ENCODE measurements at places on chromosomes 11 and 22.

DNA sequence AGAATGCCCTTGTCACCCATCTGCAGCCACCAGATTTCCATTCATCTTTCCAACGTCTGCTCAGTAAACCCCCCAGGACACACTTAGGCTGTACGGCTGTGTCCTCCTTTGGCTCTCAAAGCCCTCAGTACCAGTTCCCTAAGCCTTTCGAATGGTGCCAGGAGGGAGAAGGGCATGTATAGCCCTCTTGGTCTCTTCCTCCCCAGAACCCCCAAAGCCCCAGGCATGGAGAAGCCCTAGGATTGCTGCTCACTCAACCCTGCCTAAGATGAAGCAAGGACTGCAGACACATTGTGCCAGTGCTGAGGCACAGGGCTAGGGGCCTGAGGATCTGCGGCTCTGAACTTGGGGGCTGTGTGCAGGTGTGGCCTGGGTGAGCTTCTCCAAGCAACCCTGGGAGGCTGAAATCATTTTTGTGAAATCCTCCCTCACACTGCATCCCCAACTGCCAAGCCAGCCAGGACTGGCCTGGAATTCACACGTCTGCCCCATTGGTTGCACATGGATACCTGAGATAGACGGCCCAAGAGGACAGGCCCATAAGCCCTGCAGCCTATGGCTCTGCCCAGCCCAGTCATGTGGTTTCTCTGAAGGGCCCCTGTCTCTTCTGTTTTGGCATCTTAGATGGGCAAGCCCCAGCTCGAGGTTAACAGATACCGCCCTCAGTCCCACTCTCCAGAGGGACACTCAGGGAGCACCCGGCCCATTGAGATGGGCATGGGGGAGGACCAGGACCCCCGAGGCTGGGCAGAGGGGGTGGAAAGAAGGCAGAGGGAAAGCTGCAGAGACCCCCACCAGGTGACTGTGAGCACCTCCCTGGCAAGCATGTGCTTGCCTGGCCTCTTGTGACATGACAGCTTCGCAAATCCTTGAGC lies 34.0 kb downstream of the KCNQ1OT1 start:
- DNase-seq, result no peak

GRCh38 chr22:27107824-27108223 lies 450.4 kb downstream of the MIAT start:
- DNase-seq, result no peak

- peak; percentile 23 for DNase-seq
These were observed 7.2 kb downstream of the TMEM86A start for GRCh38 chr11:18705651-18706281.

- DNase-seq, result no peak
These were observed 32.3 kb downstream of the TMPRSS5 start for GRCh38 chr11:113673550-113674396.

- DNase-seq, result no peak
These were observed 26.9 kb upstream of the USP47 start for GRCh38 chr11:11814614-11815452.

GRCh38 chr11:134144744-134145143 lies 75.9 kb downstream of the JAM3 start:
- DNase-seq, result no peak

- no peak for DNase-seq
These were observed 5.1 kb downstream of the OR10V1 start for GRCh38 chr11:59708537-59708936.

DNA sequence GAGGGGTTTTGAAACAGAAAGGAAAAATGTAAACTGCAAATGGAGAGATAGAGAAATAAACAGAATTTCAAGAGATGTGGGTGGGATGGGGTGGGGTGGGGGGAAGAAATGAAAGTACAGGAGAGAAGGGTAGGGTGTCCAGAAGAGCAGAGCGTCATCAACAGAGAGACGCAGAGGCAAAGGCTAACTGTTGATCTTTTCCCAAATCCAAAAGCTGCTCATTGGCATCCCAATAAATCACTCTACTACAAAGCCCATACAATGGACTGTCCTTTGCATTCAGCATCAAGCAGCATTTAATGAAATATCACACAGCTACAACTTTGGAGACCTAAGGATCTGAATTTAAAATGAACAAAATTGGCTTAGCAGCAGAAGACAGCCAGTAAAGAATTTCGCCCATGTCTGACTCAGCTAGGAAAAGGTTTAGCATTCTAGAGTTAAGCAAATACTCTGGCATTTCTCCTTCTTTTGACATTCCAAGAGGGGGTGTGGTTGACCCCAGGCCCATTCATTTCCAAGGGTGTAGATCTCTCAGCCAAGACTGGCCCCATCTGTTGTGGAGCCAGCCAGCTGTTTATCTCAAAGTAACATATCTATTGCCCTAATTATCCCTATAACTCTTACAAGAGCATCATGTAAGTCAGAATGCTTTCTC lies 1.5 kb downstream of the RAB30 start:
- no peak for DNase-seq

DNA sequence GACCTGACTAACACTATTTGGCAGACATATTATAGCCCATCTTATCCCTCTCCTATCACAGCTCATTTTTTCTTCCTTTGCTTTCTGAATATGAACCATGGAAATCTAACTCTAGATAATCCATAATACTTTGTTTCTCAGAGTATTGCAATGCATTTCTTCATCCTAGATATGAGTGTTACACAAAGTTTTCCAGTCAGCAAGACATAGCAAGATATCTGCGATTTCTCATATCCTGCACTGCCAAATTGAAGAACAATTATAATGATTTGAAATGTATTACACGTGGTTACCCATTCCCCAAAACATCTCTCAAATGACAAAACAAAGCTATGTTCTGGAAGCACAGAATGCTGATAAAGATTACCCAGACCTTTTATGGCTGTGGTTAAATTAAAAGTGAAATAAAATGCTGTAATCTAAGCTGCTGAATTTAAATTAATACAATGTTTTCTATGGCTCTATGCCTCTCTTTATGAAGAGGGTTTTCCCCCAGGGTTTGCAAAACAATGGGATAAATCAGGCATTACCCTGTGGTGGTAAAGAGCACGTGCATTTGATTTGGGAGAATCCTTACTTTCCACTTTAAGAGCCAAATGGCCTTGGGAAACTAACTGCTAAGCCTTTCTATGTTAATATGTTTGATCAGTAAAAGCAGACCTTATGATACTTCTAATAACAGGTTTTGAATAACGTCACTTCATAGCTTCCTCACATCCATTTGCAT lies 1291.0 kb upstream of the CNTN5 start:
- DNase-seq, result no peak

All from activated naive CD4-positive, alpha-beta T cell treated with anti-CD3 and anti-CD28 coated beads, Interleukin-2, amount 50 U/mL, for 16 hours (primary cell).